ENCODE measurements at places on chromosomes 13 and 19. TPM values are rescaled to one million over a fixed set of nuclear protein-coding genes. Genes with fewer than 3 reads are reported as not detected.
A peak's percentile ranks its signal among the peaks of the same experiment; 100 is the strongest.

DNA sequence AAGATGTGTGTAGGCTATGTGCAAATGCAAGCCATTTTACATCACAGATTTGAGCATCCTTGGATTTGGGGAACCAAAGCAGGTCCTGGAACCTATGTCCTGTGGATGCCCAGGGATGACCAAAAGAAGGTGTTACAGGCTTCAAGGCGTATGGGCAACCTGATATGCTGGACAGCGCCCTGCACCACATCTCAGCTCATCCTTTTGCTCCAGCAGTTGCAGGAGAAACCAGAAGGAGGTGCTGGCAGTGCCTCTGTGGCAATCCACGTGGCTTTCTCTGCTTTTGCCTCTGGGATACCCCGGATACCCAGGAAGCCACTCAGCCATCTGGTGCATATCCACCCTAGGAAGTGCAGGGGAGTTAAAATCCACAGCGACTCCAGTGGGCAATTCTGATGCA is 110.3 kb upstream of the VSTM2B start:
- DNase-seq, result no peak

- no peak for DNase-seq
Measured at GRCh38 chr19:2356036-2356646, 3.9 kb upstream of the TMPRSS9 start.

DNA sequence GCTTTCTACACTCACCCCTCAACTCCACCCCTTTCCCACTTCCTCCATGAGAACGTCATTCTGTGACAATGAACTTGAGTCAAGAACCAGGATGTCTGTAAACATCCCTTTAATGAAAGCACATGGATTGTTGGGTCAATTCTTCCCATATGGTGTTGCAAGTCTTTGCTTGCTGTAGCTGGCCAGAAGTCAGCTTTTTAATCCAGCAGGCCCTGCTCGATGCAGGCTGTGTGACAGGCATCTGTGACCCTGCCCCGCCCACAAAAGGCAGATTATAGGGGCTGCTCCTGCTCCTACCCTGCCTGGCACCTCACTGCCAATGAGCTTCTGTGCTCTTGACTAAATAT is 78.0 kb downstream of the STARD13 start:
- no peak for DNase-seq

GRCh38 chr13:86976521-86977324 is 694.4 kb upstream of the SLITRK5 start:
- DNase-seq, result no peak

GRCh38 chr19:51166846-51167490 is 24.9 kb downstream of the SIGLEC7 start:
- DNase-seq, result no peak

- DNase-seq, result no peak
Measured at GRCh38 chr19:7288977-7289376, 5.2 kb downstream of the INSR start.

GRCh38 chr19:3668331-3669081 is 31.8 kb downstream of the PIP5K1C start:
- no peak for DNase-seq

GRCh38 chr13:98622931-98623331 is 46.0 kb upstream of the STK24 start:
- no peak for DNase-seq

DNA sequence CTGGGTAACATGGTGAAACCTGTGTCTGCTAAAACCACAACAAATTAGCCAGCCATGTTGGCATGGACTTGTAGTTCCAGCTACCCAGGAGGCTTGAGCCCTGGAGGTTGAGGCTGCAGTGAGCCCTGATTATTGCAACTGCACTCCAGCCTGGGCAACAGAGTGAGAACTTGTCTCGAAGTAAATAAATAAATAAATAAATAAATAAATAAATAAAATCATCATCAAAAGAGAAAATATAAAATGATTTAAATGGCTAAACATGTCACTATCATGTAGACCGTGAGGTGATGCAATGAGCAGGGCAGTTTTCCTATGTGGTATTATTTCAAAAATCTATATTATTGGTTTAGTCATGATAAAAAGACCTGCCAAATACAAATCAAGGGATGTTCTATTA is 2074.3 kb downstream of the PCDH9 start:
- DNase-seq, result no peak

GRCh38 chr19:28427376-28428083 is 785.4 kb downstream of the UQCRFS1 start:
- no peak for DNase-seq

GRCh38 chr19:51079481-51080110 is 3.1 kb downstream of the KLK14 start:
- no peak for DNase-seq

DNA sequence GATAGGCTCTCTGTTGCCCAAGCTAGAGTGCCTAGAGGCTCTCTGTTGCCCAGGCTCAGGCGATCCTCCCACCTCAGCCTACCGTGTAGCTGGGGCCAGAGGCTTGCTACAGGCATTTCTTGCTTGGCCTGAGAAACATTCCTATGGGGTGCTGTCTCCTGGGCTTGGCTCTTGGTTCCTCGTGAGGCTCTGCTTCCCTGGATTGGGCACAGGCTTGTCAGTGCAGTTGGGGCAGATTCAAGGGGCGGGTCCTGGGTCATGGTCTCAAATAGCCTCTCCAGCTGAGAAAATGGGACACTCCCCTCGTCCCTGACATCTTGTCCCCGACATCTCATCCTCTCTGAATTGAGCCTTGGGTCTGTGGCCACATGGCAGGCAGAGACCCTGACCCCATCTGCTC is 4.9 kb downstream of the TSSK6 start:
- no peak for DNase-seq

- DNase-seq, result no peak
Measured at GRCh38 chr13:106686163-106686562, 118.2 kb upstream of the ARGLU1 start.

DNA sequence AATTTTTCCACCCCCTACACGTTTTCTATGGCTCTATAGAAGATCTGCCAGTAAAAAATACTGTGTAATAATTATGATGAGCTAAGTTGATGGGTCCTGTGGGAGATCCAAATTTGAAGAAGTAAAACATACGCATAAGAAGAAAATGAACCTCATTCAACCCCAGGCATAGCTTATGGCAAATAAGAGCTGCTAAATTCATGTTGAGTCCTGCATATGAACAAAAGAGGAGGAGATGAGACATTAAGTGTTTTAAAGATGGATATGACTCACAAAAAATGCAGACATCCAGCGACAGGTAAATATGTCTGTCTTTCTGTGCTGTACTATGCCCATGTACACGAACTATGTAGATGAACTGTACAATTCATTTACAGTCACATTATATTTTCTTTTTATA is 101.9 kb downstream of the LIG4 start:
- DNase-seq, result no peak

- DNase-seq, result no peak
Measured at GRCh38 chr13:24353736-24354135, 44.4 kb downstream of the C1QTNF9 start.

DNA sequence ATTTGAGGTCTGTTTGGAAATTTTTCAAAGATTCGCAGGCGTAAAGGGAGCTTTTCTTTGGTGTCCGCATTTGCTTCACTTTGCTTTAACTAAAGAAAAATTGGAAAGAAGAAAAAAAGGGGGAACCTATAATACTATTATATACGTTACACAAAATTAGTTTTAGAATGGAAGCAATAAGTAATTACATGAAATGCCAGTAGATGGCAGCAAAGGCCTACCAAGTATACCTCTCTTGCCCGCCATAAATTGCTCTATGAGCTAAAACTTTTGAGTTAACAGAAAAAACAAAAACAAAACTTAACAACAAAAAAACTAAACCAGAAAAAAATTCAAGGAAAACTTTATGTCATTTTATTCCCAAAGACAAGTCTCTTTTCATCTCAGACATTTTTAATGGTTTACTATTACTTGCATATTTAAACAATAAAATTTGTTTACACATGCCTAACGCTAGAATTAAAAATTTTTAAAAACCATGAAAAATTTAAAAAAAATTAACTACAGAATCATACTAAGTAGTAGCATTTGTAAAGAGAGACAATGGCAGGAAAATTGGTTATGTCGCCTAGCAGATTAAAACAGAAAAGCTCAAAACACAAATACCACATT is 271.4 kb downstream of the NALCN start:
- peak; percentile 83 for DNase-seq

DNA sequence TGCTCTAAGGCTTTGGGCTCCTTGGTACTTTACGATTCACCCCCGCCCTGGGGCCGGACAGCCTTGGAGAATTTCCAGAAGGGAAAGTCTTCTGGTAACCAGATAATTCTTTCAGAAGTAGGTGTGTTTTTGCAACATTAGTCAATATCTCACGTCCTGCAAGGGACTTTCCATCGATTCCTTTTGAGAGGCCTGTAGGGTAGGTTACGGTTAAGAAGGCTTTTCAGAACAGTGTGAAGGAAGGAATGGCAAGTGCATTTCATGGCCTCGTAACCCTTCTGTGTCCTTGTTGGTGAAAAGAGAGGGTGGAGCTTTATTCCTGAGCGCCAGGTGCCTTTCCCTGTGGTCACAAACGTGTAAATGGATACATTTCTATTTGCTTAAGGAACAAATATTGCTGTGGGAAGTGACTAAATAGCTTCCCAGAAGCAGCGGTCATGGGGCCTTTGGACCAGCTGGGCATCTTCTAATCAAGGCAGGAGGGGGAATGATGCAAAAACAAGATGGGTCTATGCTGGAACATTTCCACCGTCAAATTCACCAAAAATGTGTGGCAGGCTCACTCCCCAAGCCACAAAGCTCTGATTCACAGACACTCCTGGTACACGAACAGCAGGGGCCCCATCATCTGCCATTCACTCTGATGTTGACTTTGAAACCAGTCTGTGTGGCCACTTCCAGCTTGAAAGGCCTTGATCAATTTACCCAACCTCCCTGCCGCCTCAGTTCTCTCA is 99.2 kb downstream of the ANKRD10 start:
- DNase-seq, result no peak

DNA sequence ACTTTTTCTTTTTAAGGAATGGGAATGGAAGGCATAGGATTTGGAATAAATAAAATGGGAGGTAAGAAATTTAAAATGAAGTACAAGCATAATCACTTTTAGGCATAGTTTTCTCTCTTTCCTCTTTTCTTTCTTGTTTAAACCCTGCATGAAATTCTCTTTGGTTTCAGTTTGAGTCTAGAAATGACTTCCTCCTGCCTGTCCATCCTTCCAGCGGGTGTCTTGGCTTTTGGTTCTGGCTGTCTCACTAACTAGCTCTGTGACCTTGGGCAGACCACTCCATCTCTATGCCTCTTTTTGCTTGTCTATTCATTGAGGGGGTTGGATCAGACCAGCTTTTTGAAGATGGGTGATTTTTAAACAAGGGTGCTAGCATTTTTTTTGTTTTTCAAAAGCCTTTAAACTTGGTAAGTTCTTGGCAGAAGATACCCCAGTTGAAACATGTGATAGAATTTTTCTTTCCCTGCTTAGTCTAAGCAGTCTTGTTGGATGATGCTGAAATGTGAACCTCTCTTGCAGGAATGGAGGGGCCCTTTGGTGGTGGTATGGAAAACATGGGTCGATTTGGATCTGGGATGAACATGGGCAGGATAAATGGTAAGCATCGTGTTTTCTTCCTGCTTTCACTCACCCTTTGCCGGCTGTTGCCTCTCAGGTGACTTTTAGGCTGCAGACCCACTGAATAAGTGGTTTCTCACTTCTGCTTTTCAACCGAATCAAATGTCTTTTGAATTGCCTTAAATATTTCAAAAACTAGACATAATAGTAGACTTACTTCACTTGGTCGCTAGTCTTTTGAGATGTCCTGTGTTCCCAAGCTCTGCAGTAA is 28.6 kb downstream of the PRAM1 start:
- DNase-seq, result no peak

- no peak for DNase-seq
Measured at GRCh38 chr13:79522583-79522982, 41.6 kb downstream of the NDFIP2 start.

DNA sequence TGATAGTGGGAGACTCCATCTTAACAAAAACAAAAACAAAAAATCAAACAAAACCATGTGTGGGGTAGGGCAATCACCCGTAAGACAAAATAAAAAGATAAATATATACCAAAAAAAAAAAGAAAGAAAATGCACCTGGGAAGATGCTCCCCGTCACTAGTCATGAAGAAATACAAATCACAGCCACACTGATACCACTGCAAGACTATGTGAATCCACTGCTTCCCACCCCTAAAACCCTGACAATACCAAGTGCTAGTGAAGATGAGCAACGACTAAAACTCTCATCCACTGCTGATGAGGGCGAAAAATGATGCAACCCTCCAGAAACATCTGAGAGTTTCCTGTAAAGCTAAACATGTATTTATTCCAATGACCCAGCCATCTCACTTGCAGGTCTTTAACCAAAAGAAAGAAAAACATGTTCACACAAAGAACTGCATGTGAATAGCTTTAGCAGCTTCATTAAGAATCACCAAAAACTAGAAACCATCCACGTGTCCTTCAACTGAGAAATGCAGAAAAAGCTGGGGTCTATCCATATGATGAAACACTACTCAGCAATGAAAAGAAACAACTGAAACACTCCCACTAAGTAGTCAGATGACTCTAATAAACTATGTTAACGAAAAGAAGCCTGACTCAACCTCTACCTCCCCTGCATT is 31.7 kb downstream of the BRD4 start:
- DNase-seq, result no peak

GRCh38 chr19:58096884-58097283 is 1.1 kb downstream of the ZSCAN18 start:
- DNase-seq, result no peak

- DNase-seq, result peak; percentile 75
Measured at GRCh38 chr13:96002322-96003131, 50.7 kb downstream of the UGGT2 start.

DNA sequence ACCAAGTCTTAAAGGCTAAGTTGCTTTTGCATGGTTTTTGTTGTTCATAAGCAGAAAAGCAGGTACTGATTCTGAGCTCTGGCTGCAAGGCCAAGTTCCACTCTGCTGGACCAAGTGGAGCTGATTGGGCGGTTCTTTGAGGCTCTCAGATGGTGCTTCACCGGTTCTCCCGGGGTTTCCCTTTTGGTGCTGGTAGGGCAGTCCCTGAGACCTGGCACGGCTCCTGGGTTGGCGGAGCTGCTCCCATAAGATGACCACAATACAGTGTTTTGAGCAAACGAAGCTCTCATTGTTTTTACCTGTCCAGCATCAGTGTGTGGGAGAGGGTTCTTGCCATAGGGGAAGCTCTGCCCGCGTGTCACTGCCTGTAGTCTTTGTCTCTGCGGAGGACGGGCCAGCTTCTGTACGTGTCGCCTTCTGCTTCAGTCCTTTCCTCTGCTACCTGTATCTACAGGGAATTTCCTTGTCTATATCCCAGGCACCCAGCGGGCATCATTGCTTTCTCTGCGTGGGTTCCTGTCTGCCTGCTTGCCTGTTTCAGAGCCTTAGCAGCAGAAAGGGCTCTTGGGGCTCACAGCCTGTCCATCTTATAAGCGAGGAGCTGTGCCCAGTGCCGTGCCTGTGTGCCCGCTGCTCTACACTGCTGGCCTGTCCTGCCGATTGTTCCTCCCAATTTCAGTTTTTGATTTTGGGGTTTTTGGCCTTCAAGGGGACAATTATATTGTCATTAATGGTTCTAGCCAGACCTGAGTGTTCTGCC is 2.3 kb downstream of the U2AF2 start:
- DNase-seq, result no peak

Gene SHD
- polyA plus RNA-seq, result 207 TPM

Gene CELF5
- 33.6 TPM for polyA plus RNA-seq

Gene SLC7A9
- 3.2 TPM for polyA plus RNA-seq

Gene PRTN3
- 0.34 TPM for polyA plus RNA-seq

Gene GPR183
- polyA plus RNA-seq, result 0.95 TPM

Gene DAND5
- 0.56 TPM for polyA plus RNA-seq

Gene LILRA1
- 0.31 TPM for polyA plus RNA-seq

Gene ONECUT3
- polyA plus RNA-seq, result not detected

Gene SHISA2
- 5.2 TPM for polyA plus RNA-seq

All from brain (organoid and tissue), 16 donors.